ENCODE measurements at places on chromosomes 7 and 10.

GRCh38 chr10:30151581-30152389 is 92.4 kb upstream of the JCAD start:
- no peak for DNase-seq

GRCh38 chr7:49279891-49280290 is 355.5 kb downstream of the CDC14C start:
- no peak for DNase-seq

DNA sequence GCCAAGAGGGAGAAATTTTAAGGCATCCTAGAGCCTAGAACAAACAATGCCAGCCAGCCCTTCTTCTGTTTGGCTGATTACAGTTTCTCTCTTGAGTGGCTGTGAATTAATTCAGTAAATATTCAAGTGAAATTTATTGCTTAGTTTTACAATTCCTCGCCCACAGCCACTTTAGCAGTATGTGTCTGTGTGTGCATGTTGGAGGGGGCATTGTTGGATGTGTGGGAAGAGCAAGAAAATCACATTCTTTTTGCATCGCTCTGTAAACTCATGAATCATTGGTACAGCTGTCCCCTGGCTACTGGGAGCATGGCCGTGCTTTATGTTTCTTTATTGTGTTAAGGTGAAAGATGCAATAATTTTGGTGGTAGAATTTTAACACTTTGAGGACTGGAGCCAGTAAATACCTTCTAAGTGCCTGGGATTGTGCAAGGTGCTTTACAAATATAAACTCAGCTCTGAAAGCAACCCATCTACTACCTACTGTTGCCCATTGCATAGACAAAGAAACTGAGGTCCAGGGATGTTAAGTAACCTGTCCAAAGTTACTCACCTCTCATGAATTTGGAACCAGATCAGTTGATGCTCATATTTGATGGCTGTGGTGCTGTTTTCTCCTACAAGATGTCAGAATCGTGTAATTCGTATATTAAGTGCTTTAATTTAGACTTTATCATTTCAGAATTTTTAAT is 89.9 kb upstream of the BTBD16 start:
- no peak for DNase-seq

DNA sequence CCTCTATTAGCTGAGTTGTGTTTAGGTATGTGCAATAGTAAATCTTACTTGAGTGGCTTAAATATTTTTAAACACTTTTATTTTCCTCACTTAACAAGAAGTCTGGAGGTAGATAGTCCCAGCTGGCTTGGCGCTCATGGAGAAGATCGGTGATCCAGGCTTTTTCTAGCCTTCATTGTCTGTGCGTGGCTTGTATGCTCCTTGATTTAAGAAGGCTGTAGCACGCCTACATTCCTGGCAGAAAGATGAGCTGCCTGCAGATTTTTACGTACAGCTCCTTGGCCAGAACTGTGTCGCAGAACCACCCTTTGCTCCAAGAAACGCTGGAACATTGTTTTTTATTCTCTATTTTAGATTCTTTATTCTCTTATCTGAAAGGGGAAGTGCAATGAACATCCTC is 284.1 kb downstream of the KIF20B start:
- no peak for DNase-seq

DNA sequence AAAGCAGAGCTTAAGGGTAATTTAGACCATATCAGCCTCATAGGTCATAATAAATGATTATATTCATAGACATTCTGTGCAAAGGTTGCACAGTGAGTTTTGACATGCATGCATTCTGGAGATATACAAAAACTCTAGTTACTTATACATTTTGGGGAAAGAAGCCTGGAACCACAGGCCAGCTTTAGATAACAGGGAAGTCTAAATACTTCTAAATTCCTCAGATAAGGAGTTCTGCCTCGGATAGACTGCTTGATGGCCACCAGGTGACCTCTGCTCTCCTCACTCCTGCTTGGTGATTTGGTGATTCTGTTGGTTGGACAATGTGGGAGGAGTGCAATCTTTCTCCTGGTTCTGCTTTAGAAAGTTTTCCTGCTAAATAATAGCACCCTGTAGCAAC is 77.9 kb downstream of the SGMS1 start:
- DNase-seq = no peak

DNA sequence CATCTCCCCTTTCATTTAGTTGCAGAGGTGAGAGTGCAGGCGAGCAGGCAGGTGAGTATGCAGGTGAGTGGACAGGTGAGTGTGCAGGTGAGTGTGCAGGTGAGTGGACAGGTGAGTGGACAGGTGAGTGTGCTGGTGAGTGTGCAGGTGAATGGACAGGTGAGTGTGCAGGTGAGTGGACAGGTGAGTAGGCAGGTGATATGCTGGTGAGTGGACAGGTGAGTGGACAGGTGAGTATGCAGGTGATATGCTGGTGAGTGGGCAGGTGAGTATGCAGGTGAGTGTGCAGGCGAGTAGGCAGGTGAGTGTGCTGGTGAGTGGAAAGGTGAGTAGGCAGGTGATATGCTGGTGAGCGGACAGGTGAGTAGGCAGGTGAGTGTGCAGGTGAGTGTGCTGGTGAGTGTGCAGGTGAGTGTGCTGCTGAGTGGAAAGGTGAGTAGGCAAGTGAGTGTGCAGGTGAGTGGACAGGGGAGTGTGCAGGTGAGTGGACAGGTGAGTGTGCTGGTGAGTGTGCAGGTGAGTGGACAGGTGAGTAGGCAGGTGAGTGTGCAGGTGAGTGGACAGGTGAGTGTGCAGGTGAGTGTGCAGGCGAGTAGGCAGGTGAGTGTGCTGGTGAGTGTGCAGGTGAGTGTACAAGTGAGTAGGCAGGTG is 165.6 kb downstream of the ADARB2 start:
- DNase-seq = no peak

GRCh38 chr7:23970193-23970592 is 260.2 kb downstream of the STK31 start:
- DNase-seq = no peak

- no peak for DNase-seq
Measured at GRCh38 chr10:5583525-5584175, 58.9 kb downstream of the CALML3 start.

- DNase-seq = no peak
Measured at GRCh38 chr7:110771717-110772116, 319.2 kb upstream of the LRRN3 start.

GRCh38 chr7:131244259-131244852 is 83.3 kb upstream of the MKLN1 start:
- no peak for DNase-seq

DNA sequence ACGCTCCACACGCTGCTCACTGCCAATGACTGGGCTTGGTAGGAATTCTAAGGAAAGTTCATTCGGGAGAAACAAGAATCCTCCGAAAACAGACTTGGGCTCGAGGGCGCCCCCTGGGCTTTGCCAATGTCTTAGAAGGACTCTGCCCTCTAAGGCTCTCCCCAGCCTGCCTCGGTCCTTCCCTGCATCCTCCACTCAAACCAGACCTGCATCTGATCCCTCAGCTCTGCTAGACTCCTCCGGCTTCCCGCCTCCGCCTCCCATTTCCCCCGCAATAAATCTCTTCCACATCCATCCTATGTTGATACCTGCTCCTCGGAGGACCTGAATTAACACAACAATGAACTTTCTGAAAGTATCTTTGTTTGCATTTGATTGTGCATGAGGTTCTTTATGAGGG is 177.6 kb downstream of the PLPP4 start:
- DNase-seq = no peak

- no peak for DNase-seq
Measured at GRCh38 chr7:75937958-75938786, 23.2 kb downstream of the POR start.

- no peak for DNase-seq
Measured at GRCh38 chr10:89563861-89564478, 28.6 kb upstream of the SLC16A12 start.

DNA sequence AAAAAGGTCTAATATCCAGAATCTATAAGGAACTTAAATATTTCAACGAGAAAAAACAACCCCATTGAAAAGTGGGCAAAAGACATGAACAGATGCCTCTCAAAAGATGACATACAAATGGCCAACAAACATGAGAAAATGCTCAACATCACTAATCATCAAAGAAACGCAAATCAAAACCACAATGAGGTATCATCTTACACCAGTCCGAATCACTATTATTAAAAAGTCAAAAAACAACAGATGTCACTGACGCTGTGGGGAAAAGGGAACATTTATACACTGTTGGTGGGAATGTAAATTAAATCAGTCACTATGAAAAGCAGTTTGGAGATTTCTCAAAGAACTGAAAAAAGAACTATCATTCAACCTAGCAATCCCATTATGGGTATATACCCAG is 6.0 kb downstream of the VWDE start:
- no peak for DNase-seq

DNA sequence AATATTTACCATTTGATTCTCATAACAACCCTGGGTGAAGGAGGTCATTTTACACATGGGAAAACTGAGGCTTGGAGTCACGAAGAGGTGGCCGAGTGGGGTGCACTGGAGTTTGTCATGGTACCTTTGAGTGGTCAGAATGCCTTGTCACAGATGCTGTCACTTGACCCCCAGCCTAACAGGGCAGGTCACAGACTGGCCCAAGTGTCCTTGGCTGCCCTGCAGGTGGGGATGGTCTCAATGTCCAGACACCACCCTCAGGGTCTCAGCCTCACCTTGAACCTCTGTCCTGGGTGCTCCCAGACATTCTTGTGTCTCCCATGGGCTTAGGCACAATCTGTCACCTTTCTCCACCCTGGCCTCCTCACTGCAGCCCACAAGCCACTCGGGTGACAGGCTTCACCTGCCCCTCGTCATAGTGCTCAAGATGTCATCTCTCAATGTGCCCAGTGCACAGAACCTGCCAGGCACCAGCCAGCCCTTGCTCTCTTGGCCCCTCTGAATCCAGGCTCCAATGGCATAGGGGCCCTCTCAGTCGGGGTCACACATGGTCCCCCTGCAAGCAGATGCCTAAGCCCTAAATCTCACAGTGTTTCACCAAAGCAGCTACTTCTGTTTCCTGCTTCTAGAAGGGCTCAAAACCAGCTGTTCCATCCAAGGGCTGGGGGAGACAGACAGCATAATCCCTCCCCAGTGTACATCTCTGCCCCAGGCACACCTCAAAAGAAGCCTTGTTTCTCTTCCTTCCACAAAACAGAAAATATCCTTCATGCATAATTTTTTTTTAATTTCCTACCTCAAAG is 76.8 kb upstream of the NANOS1 start:
- no peak for DNase-seq

- no peak for DNase-seq
Measured at GRCh38 chr10:29811751-29812427, 177.1 kb upstream of the SVIL start.

DNA sequence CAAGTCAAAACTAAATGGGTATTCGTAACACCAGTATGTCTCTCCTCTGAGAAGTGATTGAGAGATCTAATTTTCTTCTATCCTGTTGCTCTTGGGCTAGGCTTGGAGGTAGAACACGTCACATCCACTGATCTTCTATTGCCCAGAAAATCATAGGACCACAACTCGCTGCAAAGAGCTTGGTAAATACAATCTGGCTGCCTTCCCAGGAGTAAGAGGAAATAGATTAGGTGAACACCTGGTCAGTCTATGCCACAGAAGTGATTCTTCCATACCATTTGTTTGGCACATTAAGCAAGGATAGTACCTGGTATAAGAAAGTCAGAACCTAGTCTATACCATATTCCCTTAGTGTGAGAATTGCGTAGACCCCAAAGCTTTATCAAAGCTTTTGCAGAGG is 129.3 kb upstream of the PHYHIPL start:
- DNase-seq = no peak

DNA sequence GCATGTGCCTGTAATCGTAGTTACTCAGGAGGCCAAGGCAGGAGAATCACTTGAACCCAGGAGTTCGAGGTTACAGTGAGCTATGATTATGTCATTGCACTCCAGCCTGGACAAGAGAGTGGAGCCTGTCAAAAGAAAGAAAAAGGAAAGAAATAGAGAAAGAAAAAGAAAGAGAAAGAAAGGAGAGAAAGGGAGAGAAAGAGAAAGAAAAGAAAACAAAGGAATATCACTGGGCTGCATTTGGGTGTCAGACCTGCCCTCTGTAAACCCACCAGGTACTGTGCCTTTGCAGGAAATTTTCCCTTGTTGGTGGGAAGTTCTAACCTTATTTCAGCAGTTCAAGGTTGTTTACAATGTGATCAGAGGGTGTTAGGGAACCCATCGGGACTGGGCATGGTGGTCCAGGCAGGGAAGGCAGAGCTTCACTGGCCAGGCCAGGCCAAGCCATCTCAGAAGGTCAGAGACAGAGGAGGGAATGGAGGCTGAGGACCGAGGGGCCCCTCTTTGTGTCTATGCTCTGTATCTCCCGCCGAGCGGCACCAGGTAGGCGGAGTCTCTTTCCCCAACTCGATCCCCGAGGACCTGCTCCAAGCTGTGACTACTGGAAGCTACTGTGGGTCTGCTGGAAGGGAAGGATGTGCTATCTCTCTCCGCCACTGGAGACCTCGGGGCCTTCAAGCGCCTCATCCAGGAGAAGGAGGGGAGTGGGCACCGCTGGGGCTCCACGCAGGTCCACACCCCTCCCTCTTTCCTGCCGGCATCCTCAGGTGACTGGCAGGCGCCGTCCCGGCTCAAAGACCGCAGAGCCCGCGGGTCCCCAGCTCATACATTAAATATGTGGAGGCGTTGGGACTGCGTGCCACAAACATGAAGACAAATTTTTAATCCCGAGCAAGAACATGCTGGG is 15.2 kb upstream of the KAZALD1 start:
- no peak for DNase-seq

DNA sequence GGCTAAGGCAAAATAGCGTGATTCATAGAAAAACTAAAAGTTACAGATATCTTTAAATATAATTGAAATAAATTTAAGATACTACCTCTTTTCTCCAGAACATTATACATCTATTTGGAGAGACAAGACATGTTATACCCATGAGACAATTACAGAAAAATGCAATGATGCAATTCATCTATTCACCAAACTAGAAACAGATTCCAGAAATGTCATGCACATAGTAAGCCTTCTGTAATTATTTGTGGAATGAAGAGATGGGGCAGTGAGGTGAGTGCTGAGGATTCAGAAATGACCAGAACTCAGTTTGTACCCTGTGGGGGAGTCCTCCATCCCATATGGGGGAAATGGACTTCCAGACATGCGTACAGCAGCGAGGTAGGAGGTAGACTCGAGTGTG is 99.4 kb downstream of the MKX start:
- no peak for DNase-seq

DNA sequence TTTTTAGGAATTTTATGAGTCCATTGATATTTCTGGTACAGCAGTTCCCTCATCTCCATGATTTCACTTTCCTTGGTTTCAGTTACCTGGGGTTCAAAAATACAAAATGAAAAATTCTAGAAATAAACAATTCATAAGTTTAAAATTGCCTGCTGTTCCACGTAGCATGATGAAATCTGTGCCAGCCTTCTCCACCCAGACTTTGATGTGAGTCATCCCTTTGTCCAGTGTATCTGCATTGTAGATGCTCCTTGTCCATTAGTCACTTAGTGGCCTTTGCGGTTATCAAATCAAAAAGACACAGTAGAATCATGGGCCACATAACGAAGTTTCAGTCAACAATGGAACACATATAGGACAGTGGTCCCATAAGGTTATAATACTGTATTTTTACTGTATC is 286.9 kb downstream of the PTEN start:
- no peak for DNase-seq

DNA sequence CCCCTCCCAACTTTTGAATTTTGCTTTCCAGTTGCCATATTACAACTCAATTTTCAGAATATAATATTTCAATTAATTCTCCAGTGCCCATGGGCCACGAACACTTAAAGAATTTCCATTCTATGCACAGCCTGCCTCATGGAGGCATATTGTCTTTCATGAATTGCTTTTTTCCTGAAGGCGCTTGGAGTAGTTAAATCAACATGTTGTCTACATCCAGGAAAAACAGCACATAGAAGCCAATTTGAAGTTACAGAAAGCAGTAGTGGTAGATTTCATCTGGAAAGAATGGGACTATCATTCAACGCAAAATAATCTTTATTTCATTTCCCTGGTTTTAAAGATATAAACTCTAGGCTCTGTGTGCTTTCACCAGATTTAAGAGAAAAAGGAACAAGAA is 106.0 kb downstream of the NRP1 start:
- no peak for DNase-seq
